ENCODE measurements at places on chromosomes 6 and 20.

GRCh38 chr20:17344790-17345189 is 118.0 kb downstream of the PCSK2 start:
- DNase-seq, result no peak

- no peak for DNase-seq
Observed at GRCh38 chr6:38714239-38715015, 684 bp upstream of the DNAH8 start.

DNA sequence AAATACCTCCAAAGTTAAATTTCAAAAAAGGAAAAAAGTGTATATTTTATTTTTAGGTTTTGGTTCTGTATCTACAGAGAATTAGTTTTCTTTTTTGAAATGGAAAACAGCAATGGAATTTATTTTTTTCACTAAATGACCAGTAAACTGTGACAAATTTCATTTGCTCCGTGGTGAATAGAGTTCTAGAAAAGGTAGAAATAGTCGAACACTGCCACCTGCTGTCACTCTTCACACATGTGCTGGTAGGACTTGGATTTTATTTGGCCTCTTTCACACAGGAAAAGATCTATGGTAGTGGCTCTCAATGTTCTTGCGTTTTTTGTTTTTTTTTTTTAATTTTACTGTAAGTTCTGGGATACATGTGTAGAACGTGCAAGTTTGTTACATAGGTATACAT is 312.5 kb downstream of the EYA4 start:
- DNase-seq, result no peak

DNA sequence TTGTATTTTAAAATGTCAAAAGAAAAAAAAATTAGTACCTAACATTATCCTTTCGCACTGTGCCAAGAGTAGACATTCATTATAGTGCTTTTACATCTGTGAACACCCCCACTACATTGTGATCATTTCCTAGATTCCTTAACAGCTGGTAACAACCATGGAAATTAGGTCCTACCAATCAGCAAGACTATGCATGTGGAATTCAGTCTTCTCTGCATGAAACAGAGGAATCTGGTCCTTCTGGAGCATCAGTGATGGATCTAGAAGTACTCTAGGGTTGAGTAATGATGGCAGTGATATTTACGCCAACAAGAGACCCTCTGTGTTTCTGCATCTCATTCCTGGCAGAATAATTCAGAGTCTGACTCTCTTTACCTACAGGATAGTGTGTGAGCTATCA is 9.4 kb downstream of the OR12D1 start:
- DNase-seq, result no peak

GRCh38 chr6:92496527-92496926 is 922.8 kb downstream of the EPHA7 start:
- no peak for DNase-seq

- DNase-seq, result no peak
Observed at GRCh38 chr6:125066964-125067363, 86.6 kb upstream of the TPD52L1 start.
